Trophoblast cell (in vitro differentiated cells and primary cell): ENCODE measurements at places on chromosomes 2 and 18.

DNA sequence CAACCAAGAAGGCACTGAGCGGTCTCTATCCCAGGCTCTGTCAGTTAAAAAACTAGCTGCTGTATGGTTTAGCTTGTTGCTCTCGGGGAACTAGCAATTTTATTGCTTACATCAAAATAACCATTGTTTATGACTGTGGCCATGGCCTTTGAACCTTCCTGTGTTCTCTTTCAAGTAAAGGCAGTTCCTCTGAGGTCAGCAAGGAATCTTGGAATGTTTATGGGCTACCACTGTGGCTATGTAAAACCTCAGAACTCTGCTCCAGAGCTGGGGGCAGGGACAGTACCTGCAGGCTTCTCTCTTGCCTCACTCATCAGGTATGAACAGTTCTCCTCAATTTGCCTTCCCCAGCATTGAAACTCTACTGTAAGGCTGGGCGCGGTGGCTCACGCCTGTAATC is 416.0 kb upstream of the NETO1 start:
- DNase-seq: no peak
- no peak overlapping the region for H3K4me3 ChIP-seq
- H3K36me3 ChIP-seq: no peaks in the 10 kb centered on the region
- no peaks in the 10 kb centered on the region for H3K27me3 ChIP-seq

DNA sequence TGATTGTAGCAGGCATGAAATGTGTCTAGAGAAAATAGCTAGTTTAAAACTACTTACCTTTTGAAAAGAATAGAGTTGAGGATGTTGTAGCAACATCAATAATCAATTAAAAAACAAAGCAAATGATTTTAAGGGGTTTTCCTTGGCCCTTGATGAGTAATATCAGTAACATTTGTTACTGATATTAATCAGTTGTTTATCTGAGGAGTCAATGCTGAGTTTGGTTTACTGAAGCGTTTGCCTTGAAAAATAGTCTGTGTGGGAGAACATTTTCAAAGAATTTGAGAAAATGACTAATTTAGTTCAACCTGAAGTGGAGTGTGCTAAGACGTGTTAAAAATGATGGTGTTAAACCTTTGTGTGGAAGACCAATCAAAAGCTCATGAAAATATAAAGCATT is 9.3 kb downstream of the PTH2R start:
- H3K36me3 ChIP-seq: no peaks in the 10 kb centered on the region
- no peak overlapping the region for H3K4me3 ChIP-seq
- H3K27me3 ChIP-seq: no peaks in the 10 kb centered on the region
- H3K4me1 ChIP-seq: no peaks in the 10 kb centered on the region

DNA sequence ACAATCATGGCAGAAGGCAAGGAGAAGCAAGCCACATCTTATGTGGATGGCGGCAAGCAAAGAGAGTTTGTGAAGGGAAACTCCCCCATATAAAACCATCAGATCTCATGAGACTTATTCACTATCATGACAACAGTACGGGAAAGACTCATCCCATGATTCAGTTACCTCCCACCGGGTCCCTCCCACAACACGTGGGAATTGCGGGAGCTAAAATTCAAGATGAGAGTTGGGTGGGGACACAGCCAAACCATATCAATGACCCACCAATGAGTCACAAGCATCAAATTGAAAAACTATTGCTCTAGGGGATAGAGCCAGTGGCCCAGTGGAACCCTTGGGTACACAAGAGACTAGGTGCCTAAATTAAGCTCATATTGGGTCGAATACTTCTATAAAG is 157.4 kb downstream of the FBXO15 start:
- no peaks in the 10 kb centered on the region for H3K36me3 ChIP-seq
- H3K4me1 ChIP-seq: no peaks in the 10 kb centered on the region
- DNase-seq: no peak
- H3K27me3 ChIP-seq: no peaks in the 10 kb centered on the region
- no peak overlapping the region for H3K27ac ChIP-seq

GRCh38 chr2:180056367-180057118 is 49.4 kb upstream of the CWC22 start:
- no peaks in the 10 kb centered on the region for H3K27me3 ChIP-seq
- DNase-seq: no peak
- no peak overlapping the region for H3K4me3 ChIP-seq
- no peaks in the 10 kb centered on the region for H3K4me1 ChIP-seq
- no peaks in the 10 kb centered on the region for H3K36me3 ChIP-seq

- no peak overlapping the region for H3K4me3 ChIP-seq
- H3K36me3 ChIP-seq: no peaks in the 10 kb centered on the region
- no peaks in the 10 kb centered on the region for H3K27me3 ChIP-seq
- DNase-seq: no peak
- H3K27ac ChIP-seq: no peak overlapping the region
- no peaks in the 10 kb centered on the region for H3K4me1 ChIP-seq
These were observed 57.7 kb downstream of the TSHZ1 start for GRCh38 chr18:75268364-75268646.

- H3K36me3 ChIP-seq: no peaks in the 10 kb centered on the region
- DNase-seq: no peak
- no peak overlapping the region for H3K4me3 ChIP-seq
These were observed 276.1 kb downstream of the RIT2 start for GRCh38 chr18:42839408-42839807.

DNA sequence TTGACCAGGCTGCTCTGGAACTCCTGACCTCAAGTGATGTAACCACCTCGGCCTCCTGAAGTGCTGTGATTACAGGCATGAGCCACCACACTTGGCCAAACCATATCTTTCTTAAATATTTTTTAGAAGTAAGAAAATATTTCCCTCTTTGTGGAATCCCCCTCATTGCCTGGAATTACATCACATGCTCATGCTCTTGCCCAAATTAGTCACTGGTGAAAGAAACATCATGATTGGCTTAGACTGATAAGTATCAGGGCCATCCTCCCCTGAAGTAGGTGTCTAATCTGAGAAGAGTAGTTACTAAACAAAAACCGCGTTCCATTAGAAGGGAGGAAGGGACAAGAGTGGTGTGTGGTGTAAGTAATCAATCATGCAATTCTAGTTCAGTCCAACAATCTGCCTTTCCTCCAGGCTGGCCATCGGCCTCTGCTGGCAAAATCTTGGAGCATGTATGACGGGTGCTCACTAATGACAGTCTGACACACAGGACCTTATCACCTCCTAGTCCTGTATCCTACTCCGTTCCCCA is 52.3 kb upstream of the SCG2 start:
- no peaks in the 10 kb centered on the region for H3K36me3 ChIP-seq
- H3K4me1 ChIP-seq: no peaks in the 10 kb centered on the region
- no peak overlapping the region for H3K27ac ChIP-seq
- no peaks in the 10 kb centered on the region for H3K27me3 ChIP-seq
- peak; percentile 54 for DNase-seq

DNA sequence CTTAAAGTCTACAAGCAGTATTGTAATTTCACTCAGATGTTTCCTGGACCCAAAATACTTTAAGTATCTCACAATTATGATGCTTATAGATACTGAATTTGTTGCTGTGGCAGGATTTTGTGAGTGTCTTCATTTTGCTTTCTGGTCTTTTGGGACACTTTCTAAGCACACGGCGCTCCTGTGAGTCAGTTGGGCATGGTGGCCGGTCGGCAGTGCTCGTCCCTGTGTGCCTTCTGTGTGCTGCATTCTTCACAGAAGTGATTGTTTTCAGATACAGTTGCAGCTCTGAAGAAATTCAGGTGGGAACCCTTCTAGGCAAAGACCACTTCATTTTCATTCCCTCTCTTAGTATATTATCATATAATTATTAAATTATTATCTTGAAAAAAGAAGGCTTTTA is 273.3 kb downstream of the ZNF407 start:
- H3K27ac ChIP-seq: no peak overlapping the region
- DNase-seq: no peak
- no peaks in the 10 kb centered on the region for H3K27me3 ChIP-seq
